ENCODE measurements at places on chromosomes 5 and 9.

DNA sequence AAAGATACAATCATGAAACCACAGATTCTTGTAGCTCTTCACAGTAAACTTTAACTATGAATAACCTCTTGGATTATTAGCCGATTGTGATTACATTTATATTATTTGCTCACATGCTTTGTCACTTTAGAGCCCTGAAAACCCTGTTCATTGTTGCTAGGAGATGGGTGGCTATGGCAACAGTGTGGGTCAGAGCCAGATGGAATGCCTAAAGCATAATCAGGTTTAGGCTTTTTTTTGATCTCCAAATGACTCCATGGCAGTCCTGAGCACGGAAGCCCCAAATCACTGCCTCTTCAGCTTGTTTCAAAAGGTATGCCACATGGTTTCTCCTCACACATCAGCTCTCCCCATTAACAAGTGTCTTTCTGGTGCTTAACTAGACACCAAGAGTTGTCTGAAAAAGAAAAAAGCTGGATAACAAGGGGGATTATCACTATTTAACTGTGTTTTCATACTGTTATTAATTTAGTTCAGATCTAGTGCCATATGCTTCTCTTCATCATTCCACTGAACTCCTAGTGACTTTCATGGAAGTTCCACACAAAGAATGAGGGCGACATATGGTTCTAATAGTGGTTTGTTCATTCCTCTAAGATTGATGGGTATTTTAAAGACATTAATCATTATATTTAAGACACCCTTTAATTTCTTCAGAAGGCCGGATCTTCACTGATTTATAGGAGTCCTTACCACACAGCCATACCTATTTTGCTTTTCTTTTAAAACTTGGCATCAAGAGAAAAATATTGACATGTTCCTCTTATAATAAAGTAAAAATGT, 88.8 kb upstream of the PAM start:
- DNase-seq = peak; percentile 53

DNA sequence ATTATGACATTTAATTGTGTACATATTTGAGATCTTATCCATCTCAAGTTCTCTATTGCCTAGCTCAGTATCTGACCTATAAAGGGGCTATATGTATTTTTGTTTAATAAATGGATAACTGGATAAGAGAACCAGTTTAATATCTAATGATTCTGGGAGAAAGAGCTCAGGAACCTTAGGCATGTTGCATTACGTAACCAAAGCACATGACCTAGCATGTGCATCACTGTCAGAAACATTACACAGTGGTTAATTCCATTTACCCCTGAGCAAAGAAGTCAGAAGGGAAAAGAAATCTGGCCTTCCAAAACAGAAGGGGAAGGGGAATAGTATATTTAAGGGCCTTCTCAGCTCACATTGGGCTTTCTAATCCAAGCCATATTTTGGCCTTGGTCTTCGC, 12.3 kb downstream of the PAPPA start:
- no peak for DNase-seq

DNA sequence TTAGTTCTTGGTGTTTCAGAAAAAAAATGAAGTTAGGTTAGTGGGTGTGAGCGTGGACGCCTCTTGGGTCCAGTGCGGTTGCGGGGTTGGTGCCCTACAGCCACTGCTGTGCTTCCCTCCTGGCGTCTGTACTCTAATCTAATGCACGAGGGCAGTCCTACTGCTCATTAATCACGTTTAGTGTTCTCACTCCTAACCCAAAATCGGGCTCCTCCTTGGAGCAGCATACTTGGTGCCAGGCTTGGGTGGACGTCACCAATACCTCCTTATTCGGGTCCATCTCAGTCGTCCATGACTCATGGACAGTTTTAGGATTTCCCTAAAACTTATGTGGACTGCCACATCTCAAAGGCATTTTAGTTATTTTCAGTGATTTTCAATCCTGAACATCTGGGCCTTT, 41.6 kb downstream of the TRIO start:
- no peak for DNase-seq

DNA sequence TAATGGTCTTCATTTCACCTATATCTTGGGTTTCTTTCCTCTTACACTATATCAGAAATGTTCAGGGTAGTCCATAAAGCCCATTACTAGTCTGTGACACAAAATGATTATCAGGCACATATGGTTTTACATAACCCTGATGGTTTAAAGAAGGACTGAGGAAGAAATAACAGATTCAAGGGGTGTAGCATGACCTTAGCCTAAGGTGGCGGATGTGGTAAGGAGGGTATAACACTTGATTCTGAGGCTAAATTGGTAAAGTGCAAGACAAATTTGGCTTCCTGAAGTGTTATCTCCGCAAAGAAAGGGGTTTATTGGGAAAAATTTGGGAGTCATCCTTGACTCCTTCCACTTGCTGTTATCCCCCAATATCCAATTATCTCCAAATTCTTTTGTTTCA, 388.2 kb upstream of the RPS23 start:
- no peak for DNase-seq

- no peak for DNase-seq
Measured at GRCh38 chr5:97666783-97667182, 483.7 kb upstream of the RIOK2 start.

DNA sequence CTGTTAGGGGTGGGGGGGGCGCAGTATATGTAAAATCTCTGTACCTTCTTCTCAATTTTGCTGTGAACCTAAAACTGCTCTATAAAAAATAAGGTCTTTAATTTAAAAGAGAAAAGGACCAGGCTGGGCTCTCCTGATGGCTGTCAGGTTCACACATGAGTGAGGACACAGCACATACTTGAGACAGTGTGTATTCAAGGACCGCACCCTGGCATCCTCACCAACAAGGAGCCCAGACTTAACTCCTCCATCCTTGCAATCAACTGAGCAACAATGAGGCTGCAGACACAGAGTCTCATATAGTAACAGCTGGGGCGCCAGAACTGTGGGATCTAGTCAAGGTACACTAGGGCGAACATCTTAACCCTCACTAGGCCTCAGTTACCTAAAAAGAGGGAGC, 9.8 kb downstream of the TNIP1 start:
- no peak for DNase-seq

- DNase-seq = no peak
Measured at GRCh38 chr9:14441976-14442651, 128.2 kb upstream of the NFIB start.

DNA sequence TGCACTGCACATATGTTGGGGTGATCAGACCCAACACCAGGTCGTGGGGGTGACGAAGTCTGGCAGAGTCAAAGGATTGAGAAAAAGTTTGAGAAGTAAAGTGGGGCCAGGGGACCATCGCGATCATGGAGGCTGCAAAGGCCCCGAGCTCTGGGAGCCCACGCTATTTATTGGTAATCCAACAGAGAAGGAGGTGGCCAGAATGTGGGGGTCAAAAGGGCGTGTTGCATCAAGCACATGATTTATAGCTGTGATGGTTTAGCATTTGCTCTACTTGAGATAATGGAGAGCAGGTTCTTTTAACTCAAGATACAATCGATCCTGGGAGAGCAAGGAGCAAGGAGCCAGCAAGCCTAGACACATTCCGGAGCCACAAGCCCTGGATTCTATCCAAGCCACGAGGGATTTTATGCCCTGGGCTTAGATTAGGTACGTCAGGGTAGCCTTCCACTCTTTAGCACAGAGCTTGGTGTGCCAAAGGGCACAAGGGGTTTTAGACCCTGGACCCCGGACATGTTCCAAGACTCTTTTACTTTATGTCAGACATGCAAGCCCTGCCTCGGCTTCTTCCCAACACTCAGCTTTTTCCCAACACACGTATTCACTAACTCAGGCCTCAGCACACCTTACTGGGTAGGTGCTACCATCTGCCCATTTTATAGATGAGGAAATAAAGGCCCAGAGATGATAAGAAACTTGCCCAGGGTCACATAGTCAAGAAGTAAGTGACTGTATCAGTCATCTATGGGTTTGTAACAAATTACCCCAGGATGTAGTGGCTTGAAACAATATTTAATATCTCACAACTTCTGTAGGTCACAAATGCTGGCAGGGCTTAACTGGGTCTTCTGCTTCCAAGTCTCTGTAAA, 39.5 kb downstream of the NSUN2 start:
- no peak for DNase-seq

DNA sequence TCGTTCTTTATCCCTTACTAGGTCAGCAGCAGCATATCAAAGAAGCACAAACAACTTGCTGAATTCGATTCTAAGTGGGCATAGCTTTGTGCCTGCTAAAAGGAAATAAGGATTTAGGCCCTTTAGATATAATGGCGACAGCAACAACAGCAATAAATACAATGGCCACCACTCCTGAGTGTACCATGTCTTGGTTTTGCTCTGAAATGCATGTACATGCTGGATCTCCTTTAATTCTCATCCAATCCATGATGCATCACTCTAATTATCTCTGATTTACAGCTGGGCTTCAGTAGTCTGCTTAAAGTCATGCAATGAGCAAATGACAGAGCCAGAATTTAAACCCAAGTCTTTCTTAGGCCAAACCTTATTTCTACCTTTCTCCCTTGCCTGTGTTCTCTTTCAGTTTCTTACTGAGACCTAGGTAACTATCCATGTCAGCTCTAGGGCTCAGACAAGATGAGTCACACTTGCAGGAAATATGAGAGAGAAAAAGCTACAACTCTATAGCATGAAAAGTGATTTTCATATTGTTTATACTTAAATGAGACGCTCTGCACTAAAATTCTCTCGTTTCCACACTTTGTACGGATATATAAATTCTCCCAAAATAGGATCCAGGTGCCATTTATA, 111.8 kb downstream of the HMHB1 start:
- DNase-seq = no peak

DNA sequence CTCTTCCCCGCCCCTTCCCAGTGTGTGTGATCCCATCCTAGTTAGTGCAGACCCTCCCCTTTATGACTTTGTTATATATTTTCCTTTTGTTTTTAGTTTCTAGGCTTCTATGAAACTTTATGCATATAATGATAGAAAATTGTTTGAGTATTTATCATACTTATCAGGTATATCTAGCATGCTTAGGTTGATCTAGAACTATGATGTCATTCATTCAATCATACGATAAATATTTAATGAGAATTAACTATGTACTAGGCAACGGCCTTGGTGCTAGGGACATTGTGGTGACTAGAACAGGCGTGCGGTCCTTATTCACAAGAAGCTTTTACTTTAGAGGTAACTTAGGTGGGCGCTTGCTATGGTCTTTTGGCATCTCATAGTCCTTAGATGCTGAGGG, 13.6 kb upstream of the ANKRD55 start:
- no peak for DNase-seq

GRCh38 chr5:13217636-13218035, 726.9 kb downstream of the DNAH5 start:
- no peak for DNase-seq

DNA sequence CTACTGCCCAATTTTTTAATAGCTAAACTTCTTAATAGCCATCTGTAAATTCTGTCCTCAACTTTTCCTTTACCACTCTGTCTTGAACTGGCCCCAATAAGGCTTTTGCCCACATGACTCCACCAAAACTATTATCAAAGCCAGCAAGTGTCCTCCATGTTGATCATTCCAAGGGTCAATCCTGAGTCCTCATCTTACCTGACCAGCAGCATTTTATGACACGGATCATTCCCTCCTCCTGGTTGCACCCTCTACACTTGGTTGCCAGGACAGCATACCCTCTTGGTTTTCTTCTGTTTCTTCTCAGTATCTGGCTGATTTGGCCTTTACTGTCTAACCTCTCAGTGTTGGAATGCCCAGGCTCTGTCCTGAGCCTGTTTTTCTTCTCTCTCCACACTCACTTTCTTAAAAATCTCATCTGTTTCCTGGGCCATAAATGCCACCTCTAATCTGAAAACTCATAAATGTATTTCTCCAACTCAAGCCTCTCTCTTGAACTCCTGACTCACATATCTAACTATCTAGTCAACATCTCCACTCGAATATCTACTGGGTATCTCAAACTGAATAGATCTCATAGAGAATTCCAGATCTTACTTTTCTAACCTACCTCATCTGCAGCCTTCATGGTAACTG, 40.0 kb upstream of the CDC42SE2 start:
- no peak for DNase-seq

DNA sequence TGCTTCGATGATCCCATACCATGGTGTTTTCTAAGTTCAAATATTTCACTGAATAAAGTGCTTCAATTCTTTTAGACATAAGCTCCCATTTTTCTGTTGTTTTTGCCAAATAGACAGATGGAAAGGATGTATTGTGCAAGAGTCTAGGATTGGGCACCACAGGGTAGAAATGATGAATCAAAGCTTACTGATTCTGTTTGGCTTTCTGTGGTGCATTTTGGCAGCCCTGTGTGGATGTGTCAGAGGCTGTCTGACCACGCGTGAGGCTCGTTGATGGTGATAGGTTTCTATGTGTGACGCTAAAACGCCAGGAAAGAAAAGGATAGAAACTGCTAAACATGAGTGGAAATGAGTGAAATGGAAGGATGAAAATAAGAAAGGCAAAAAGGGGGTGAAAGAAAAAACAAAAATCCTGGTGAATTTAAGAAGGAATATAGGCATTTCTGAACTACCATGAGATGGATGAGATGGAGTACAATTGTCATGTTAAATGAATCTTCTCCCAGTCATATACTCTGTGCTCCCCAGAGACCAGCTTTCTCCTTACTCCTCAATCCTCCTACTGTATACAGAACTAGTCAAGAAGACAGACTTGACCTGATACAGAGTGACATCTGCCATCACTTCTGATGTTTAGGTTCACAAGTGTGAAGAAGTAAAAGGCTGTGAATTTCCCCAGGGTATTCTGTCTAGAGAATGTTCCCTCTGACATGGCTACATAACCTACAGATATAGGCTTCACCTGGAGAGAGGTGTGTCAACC, 54.4 kb downstream of the ANKH start:
- no peak for DNase-seq

GRCh38 chr9:136881691-136882108, 4.6 kb upstream of the TRAF2 start:
- DNase-seq = no peak

GRCh38 chr9:93093127-93093876, 2.7 kb upstream of the CARD19 start:
- DNase-seq = no peak

DNA sequence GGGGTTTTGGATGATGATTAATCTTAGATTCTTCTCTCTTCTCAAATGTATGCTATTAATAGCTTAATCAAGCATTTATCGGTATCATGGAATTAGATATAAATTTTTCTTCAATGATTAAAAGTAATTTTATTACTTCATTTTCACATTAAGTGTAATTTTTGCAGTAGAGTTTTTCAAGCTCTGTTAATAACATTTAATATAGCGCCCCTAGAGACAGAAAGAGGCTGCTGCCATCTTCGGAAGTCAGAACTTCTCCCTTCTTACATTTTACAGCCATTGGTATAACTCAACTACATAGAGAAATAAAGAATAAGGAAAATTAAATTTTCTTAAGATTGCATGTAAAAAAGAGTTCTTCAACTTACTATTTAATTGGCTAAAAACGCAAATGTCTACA, 540.3 kb downstream of the GABRG2 start:
- no peak for DNase-seq

- DNase-seq = no peak
Measured at GRCh38 chr5:173637340-173637739, 20.9 kb upstream of the BOD1 start.

All from left kidney (tissue), 8 donors.